ENCODE measurements at places on chromosomes 1 and 21.

GRCh38 chr1:231931846-231932454 is 305.4 kb downstream of the DISC1 start:
- peak; percentile 49 for DNase-seq

DNA sequence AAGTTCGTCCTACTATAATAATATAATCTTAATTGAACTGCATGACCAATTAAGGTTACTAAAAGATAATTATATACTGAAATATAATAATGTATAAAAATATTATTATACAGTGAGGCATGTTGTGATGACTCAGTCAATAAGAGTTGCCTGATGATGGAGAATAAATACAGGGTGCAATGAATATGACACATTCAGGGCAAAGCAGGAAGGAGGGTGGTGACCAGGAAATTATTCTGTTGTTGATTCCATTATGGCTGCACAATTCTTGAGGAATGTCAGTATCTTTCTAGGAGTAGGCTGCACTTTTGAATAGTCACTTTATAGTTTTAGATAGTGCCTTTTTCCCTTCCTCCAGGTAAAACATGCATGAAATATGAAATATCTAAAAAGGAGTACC is 46.4 kb upstream of the RGS21 start:
- no peak for DNase-seq

DNA sequence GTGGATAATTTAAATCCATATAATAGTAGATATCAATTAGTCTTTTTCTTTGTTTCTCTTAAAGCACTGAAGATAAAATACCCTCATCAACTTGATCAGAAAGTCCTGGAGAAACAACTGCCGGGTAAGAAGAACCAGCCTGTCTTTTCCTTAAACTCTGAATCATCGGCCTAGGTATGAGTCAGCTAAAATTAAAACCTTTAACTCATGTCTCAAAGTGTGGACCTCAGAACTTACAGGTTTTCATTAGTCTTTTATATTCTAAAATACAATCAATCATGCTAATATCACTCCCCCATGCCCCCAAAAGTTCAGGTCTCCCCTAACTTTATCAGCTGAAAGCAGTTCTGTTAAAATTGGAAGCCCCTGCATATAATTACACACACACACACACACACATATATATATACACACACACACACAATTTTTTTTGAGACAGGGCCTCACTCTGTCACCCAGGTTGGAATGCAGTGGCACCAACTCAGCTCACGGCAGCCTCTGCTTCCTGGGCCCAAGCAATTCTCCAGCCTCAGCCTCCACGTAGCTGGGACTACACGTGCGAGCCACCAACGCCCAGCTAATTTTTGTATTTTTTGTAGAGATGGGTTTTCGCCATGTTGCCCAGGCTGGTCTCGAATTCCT is 61.3 kb downstream of the B3GALNT2 start:
- peak; percentile 20 for DNase-seq

DNA sequence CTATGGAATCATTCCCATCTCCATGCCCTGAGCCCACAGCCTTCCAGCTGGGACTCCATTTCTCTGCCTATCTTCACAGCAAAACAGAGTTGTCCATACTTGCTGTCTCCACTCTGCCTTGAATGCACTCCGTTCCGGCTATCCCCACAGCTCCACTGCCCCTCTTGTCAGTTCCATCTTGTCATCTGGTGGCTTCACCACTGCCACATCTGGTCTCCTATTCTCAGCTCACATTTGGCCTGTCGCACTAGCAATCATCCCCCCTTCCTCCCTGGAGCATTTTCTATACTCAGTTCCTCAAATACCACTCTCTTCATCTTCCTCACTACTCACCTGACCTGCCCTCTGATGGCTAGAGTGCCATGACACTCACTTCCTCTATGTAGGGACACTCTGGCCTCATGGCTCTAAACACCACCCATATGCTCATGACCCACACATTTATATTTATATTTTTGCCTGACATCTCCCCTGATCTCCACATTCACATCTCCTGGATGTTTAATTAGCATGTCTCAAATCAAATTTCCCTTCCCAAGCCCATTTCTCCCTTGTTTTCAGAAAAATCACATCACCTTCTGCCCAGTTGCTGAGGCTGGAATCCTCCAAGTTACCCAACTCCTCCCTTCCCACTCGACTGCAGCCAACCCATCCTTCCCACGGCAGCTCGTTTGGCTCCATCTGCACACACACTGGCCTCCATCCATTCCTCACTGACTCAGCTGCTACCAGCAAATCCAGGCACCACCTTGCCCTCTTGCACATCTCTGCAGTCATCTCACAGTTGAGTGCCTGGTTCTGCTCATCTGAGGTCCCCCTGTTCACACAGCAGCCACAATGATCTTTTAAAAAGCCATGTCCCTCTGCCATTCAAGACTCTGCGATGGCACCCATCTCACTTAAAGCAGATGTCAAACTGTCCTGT is 6.1 kb downstream of the ZNF692 start:
- no peak for DNase-seq

DNA sequence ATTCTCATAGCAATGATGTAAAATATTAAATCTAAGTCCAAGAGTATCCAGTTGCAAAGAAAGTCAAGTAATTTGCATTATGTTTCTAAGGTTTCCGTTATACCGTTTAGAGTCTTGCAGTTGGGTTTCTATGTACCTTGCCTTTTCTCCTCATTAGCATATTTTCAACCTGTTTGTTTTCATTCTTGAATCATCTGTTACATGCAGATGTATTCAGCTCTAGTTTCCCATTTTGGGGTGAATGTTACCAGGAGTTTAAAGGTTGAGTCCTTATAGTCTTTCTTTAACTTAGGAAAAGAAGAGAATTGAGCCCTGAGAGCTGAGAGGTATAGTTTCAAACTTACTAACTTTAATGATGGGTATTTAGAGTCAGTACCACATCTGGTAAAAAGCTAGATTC is 139.9 kb downstream of the NFIA start:
- DNase-seq, result no peak

GRCh38 chr1:161737625-161738024 is 12.0 kb upstream of the DUSP12 start:
- DNase-seq, result no peak

GRCh38 chr1:226981386-226981817 is 41.3 kb downstream of the COQ8A start:
- no peak for DNase-seq

DNA sequence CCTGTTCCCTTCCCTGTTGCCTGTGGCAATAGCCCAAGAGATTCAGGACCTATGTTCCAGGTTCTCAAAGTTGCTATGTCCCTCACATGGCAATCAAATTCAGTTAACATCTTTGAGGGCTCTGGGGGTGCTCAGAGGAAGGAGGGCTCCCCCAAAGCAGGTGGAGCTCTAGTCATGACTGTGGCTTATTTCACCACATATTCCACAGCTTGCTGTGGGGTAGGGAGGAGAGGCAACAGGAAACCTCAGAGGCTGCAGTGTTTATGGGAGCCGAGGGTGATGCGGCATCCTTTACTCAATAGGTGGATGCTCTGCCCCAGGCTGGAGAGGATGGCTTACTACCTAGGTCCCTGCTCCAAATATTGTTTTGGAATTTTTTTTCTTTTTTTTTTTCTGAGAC is 1.2 kb upstream of the MKNK1 start:
- DNase-seq, result no peak

DNA sequence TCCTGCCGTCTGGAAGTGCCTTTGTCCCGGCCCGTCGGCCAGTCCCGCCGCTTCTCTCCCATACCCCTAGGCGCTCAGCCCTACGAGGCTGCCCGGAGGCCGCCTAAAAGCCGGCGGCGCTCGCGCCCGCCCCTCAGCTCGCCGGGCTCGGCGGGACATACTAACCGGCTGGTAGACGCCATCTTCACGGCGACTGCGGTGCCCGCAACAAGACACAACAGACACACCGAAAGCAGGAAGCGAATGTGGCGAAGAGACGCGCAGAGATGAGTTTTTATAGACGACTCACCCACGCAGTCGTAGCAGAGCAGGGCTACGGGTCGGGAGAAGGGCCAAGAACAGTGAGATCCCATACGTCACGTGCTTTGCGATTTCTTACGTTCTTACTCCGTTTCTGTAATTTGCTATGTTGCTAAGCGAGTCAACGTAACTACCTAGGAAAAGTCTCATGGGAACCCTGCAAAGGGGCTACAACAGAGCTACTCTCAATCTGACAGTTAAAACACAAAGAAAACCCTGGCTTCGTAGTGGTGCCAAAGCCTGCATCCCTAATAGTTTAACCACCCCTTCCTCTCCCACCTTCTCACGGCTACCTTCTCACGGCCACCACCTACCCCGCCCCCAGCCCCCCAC is at the start of gene GTF2B:
Gene GTF2B, minus strand, starts transcription at position 250 of the 633 bp plus-strand sequence. Its CDS starts 68 bp downstream, at position 182.
- DNase-seq, result peak; percentile 95

- DNase-seq, result no peak
Measured at GRCh38 chr21:35779690-35780570, 280.4 kb downstream of the SETD4 start.

- DNase-seq, result no peak
Measured at GRCh38 chr1:177913762-177914540, 55.9 kb downstream of the SEC16B start.

- no peak for DNase-seq
Measured at GRCh38 chr1:51605961-51606723, 10.8 kb upstream of the OSBPL9 start.

GRCh38 chr1:212542761-212543187 is 65.8 kb upstream of the ATF3 start:
- DNase-seq, result no peak

GRCh38 chr1:162690672-162691434 is 58.6 kb downstream of the DDR2 start:
- DNase-seq, result no peak

- no peak for DNase-seq
Measured at GRCh38 chr1:222168621-222169020, 379.3 kb downstream of the HHIPL2 start.

GRCh38 chr1:110872745-110873720 is at the start of gene CD53:
Gene CD53 (plus strand): TSS chr1:110873148. CDS start chr1:110891409, 18,261 bp downstream.
- peak; percentile 69 for DNase-seq

DNA sequence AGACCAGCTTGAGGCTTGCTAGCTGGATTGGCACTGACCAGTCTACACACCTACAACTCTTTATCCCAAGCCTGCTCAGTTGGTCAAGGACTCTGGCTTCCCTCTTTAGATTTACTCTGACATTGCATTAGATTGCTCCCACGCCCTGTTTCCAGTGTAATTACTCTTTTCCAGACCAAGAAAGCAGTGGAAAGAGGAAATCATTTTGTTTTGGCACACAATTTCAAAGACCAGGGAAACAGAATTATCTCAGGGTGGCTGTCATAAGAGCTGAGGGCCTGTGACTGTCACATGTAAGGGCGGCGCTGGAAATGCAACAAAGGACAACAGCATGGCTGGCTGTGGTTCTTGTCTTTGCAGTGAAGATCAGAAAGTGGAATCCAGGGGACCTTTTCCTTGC is 302.7 kb downstream of the HHAT start:
- no peak for DNase-seq

- no peak for DNase-seq
Measured at GRCh38 chr1:54667797-54668196, 26.2 kb downstream of the MROH7 start.

DNA sequence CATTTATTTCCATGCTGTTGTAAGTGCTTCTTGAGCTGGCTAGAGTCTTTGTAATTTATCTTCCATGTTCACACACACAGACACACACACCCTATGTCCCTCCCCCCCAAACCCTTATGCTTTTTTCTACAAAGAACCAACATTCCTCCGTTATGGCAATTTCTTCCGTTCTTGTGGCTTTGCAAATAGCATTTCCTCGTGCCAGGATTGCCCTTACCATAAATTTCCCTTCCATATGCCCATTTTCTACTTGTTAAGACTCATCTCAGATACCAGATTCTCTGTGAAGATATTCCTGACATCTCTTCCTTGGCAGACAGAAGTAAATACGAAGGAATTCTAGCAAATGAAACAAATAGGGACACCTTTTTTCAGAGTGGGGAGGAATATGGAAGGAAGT is 26.0 kb downstream of the RALGPS2 start:
- DNase-seq, result no peak

All from activated CD4-positive, alpha-beta T cell treated with anti-CD3 and anti-CD28 coated beads, Interleukin-2, Interleukin-6, amounts not matched to agents 100 ng/mL and 50 ng/mL, durations not matched to agents 16 hours and 8 hours (primary cell).